ENCODE measurements at places on chromosomes 7 and 10.

DNA sequence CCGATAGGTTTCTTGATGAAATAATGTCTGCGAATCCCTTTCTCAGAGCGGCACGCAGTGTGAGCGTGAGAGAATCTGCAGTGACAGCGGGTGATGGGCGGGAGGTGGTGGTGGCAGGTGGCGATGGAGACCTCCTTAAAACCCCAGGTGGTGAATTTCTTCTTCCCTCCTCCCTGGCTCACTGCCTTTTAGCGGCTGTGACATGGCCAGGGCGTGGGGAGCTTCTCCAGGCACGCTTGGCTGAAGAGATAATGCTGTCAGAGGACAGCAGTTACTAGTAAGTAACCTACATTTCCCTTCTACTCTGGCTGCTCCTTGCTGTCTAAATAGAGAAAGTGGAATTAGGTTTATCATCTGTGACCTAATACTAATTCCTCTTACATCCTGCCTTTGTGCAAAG is 141.4 kb upstream of the INSYN2A start:
- no peak for DNase-seq

GRCh38 chr7:24705461-24705954 is 51.8 kb downstream of the GSDME start:
- DNase-seq, result no peak

DNA sequence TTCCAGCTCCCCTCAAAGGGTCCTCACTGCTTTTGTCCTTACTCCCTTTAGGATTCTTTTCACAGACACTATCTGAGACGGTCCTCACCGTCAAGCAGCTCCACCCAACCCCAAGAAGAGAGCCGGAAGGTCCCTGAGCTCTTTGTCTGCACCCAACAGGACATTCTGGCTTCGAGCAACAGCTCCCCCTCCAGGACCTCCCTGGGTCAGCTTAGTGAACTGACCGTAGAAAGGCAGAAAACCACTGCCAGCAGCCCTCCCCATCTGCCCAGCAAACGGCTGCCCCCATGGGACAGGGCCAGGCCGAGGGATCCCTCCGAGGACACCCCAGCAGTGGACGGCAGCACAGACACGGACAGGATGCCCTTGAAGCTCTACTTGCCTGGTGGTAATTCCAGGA is 19.9 kb downstream of the MINDY4 start:
- no peak for DNase-seq

GRCh38 chr10:103457176-103457712 is 1.5 kb downstream of the CALHM1 start:
- no peak for DNase-seq

- no peak for DNase-seq
These were observed 76.1 kb upstream of the ELMO1 start for GRCh38 chr7:37524797-37525196.

- DNase-seq, result no peak
These were observed 764 bp upstream of the TCF7L2 start for GRCh38 chr10:112949143-112949823.

DNA sequence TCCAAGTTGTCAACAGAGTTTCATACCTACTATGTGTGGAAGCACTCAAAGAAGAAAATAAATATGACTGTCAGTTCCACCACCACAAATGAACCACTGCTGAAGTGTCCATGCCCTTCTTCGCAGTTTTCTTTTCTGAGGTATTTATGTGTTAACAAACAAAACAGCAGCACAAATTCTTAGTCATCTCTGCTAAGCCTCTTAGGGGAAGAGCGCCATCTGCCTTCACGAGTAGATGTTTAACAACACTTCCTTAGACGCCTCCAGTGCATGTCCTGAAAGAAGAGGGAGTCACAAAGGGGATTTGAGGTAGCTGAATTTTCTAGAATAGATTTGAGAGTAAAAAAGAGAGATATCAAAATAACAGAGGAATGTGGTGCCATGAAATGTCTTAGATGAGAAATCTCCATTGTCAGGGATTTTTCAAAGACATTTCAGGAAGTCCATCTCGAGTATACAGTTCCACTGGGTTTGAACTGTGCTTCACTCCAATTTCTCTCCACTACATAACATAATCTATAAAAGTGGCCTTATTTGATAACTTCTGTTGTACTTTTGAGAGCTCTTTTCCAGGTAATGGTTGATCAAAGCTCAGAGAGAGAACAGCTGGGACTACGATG is 775.3 kb upstream of the POM121L12 start:
- DNase-seq, result no peak

GRCh38 chr7:110119883-110120581 is 970.9 kb upstream of the LRRN3 start:
- no peak for DNase-seq

GRCh38 chr7:110502888-110503465 is 588.0 kb upstream of the LRRN3 start:
- no peak for DNase-seq

DNA sequence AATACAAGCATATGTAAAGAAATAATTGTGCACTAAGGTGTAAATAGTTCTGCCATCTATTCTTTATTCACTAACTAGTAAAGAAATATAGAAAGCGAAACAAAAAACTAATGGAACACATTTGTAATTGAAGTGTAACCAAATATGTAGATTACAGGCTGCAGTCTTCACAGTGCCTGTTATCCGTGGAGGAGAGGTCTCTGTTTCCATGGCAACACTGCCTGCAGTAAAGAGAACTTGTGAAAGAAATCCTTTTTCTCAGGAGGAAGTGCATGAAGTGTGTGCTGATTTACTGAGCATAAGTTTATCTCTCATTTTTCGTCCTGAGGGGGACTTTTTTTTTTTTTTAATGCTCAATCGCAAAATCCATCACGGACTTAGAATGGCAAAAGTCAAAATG is 102.5 kb downstream of the APBB1IP start:
- no peak for DNase-seq

DNA sequence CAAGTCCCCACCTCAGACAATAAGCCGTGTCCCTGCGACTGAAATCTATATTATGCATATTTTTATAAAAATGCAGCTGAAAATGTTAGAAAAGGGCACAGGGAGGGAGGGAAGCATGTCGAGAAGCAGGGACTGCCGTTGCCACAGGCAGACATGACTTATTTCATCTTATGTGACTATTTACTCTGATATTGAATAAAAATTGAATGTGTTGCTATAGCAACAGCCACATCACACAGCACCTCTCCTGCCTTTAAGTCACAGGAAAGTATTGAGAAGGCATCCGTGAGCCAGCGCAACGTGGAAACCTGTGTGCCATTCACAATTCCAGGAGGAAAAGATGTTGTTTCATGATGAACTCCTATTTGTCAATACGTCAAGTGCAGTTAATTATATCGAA is 549.5 kb downstream of the DNAJB6 start:
- no peak for DNase-seq

DNA sequence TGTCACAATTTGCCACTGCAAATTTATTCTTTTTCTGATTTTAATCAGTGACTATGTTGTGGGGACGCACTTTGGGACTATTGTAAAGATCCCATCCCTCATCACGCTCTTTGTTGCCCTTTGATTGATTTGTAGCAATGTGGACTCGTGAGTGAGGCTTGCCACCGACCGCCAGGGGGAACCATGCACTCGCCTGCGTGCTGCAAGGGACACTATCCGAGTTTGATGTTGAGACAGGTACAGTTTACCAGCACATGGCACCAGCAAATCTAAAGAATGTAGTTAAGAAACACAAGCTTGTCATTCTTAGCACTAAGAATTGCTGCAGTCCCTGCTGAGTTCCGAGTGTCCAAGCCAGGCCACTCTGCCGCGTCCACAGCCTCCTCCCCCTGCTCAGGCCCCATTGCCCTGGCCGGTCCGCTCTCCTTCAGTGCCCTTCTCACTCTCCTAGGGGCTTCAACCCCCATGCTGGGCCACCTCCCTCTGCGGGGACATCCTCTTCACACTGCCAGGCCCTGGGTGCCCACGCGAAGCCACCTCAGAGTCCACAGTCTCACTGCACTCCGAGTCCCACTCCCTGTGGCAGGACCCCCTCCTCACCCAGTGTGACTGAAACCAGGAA is 2.0 kb upstream of the SFTPA2 start:
- DNase-seq, result peak; percentile 52

GRCh38 chr7:41885078-41885477 is 182.2 kb upstream of the INHBA start:
- no peak for DNase-seq

GRCh38 chr10:79140855-79141254 is 72.1 kb downstream of the ZMIZ1 start:
- DNase-seq, result no peak

DNA sequence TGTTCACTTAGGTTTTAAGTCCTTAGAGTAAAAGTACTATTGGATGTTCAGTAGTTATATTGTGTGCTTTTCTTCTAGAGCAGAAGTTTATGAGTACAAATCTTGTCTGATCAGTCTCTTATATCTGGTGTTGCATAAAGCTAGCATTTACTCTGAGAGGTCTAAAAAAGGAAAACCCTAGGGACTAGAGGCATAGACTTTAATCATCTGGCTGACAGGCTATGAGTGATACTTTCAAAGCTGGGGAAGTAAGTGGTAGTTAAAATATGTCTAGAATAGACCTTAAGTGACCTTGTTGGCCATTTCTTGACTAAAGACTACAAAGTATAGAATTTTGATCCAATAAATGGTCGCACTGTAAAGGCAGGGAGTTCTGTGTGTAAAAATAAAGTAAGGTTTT is 32.9 kb upstream of the PHYHIPL start:
- DNase-seq, result no peak

DNA sequence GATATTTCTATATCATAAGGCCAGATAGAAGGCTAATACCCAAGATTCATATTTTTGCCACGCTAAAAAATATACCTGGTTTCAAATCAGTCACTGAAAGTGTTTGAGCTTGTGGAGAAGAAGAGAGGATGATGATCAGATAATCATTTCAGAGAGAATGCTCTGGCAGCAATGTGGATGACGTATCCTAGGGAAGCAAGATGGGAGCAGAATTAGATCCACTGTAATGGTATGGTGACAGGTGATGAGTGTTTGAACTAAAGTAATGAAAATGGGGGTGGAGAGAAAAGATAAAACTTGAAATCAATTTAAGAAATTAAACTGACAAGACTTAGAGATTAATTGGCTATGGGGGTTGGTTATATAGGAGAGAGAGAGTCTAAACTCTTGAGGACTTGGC is 42.7 kb upstream of the TMEM196 start:
- no peak for DNase-seq

DNA sequence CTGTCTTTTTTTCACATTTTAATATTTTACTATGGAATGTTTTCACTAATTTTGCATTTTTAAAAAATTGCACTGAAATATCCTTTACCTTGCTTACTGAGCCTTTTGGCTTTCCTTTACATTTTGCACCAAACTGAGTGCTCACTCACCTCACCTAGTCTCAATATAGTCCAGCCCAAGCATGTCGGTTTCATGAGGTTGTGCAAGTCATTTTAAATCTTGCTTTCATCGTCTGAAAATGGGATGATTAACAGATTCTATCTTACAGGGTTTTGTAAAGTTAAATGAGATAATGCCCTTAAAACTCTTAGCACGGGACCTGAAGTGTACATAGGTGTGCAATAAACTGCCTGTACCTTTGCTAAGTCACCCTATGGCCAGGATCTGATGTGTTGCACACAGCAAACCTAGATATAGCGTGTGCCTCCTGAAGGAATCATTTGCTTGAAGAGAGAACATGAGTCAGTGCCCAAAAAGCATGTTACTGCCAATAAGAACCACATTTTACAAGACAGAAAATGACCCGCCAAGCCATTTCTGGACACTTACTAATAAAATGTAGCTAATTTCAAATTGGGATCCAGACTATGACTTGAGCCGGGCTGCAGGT is 199.8 kb downstream of the JCAD start:
- DNase-seq, result no peak

- no peak for DNase-seq
These were observed 145.4 kb upstream of the SMIM30 start for GRCh38 chr7:113263749-113264148.

DNA sequence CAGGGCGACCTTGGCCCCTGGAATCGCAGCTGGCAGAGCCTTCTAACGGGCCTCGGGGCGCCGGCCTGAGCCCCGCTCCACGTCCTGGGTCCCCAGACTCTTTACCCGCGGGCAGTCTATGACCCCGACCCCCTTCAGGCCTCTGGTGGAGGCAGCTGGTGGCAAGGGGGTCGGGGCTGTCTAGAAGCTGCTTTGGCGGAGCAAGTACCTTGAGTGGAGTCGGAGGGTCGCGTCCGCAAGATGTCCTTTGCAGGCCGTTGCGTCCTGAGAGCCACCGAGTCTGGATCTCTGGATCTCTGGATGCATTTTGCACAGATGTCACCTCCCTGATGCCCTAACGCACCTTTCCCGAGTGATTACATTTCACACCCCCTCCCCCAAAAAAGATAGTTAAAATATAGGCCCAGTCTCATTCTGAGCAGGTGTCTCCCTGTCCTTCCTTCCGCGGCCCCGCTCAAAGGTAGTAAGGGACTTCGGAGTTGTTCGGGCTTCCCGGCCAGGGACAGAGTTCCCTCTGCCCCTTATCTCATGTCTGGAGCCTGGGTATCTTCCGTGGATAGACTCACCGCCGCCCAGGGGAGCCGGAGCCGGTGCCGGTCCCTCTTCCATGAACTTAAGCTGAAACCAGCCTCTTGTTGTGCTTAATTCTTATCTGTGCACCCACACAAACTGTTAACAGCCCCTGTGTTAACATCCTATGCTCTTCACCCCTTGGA is 457 bp downstream of the ACADSB start:
- DNase-seq, result peak; percentile 19

- DNase-seq, result no peak
These were observed 327.6 kb upstream of the ZNF32 start for GRCh38 chr10:43976292-43976691.

DNA sequence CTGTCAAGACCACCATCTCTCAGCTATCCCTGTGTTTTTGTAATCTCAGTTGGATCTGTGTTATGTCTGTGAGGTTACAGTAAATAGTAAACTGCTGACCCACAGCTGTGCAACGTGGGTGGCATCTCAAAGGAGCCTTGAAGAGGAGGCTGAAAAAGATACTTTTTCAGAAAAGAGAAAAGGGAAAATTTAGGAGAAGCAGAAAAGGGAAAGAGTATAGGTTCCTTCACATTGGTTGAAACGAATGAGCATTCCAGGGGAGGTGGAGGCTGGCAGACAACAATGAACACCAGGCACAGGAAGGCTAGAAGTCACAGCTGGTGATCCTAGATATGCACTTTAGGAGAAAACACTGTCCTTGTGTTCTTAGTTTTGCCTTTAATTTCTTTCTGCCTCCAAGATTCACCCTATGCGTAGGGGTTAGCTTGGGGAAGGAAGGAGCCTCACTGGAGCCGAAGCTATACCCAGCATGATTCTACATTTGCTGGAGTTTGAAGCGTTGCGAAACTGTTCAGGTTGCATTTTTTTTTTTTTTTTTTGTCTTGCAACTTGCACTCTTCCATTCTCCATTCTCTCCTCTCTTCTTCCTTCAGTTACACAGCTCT is 18.3 kb downstream of the CPED1 start:
- DNase-seq, result no peak

DNA sequence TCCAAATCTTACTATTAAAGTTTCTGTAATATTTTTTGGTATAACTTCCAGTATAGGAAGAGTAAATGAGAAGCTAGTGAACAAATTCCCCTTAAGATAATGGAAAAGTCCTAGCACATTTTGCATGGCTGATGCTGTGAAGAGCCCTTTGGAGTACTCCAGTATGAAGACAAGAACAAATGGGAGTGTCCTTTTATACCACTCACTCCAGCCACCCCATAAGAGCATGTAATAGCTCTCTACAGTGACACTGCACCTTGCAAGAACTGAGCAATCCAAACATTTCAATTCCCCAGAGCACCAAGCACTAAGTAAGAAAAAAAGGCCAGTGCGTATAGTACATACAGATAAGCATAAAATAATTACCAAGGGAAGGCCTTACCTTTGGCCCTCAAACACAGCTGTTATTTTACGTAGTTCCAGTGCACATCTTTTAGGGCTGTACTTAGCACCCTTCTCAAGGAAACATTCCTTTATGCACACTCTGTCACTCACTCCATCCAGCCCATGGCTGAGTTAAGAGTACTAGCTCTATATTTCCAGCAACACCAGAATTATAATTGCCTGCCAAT is 135.4 kb downstream of the ST7 start:
- DNase-seq, result no peak

Measured in hindlimb muscle (tissue), 1 donor.